Mesothelial cell of epicardium (in vitro differentiated cells): ENCODE measurements at places on chromosomes 7 and 10. TPM values are rescaled to one million over a fixed set of nuclear protein-coding genes. Genes with fewer than 3 reads are reported as not detected.

GRCh38 chr10:23606456-23606855 lies 167.6 kb downstream of the OTUD1 start:
- peaks cover 19% of the 10 kb centered on the region for H3K27me3 ChIP-seq
- H3K27ac ChIP-seq = no peak overlapping the region
- peaks cover 3% of the 10 kb centered on the region for H3K4me1 ChIP-seq
- no peak overlapping the region for H3K4me3 ChIP-seq

The ASIC3 gene
- total RNA-seq = 6.1 to 7.9 TPM (median 7.2 TPM) in 3 replicates

The TACR2 gene
- total RNA-seq = not detected in 3 replicates

The HOXA5 gene
- 128 to 133 TPM (median 133 TPM) in 3 replicates for total RNA-seq

DNA sequence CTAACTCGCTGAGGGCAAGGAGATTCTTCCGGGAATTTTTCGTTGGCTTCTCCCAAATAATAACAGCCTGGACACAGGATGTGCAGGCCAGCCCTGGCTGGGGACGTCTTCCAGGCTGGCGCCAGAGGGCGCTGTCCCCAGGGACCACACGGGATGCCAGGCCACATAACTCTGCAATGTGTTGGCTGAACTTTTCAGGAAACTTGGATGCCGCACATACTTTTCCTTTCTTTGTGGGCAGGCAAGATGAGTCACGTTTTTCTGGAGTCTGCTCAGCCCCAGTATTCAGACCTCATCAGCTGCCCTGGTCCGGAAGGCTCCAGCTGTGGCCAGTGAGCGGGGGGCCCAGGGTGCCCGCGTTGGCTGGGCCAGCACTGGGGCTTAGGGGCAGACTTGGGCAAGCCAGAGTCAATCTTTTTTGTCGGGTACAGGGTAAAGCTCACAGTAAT lies 122.7 kb downstream of the PRKAG2 start:
- H3K4me3 ChIP-seq = no peak overlapping the region
- DNase-seq = peak; percentile 87
- H3K36me3 ChIP-seq = no peaks in the 10 kb centered on the region
- H3K27me3 ChIP-seq = no peaks in the 10 kb centered on the region
- H3K4me1 ChIP-seq = peaks cover 53% of the 10 kb centered on the region

- H3K27me3 ChIP-seq = no peaks in the 10 kb centered on the region
- H3K4me3 ChIP-seq = no peak overlapping the region
- DNase-seq = no peak
- peak overlapping the region; percentile 78 for H3K27ac ChIP-seq
Observed at GRCh38 chr10:34178756-34179155, 636.3 kb downstream of the PARD3 start.

- H3K27ac ChIP-seq = peak overlapping the region; percentile 79
- DNase-seq = no peak
- no peaks in the 10 kb centered on the region for H3K36me3 ChIP-seq
- H3K4me1 ChIP-seq = peaks cover 26% of the 10 kb centered on the region
- no peak overlapping the region for H3K4me3 ChIP-seq
Observed at GRCh38 chr7:79529214-79529880, 75.9 kb upstream of the MAGI2 start.

The CPA2 gene
- total RNA-seq = 0.54 to 0.73 TPM (median 0.72 TPM) in 3 replicates

The DUS4L gene
- total RNA-seq = 10.8 to 14.1 TPM (median 12.8 TPM) in 3 replicates

The ELAPOR2 gene
- 46.3 to 55.2 TPM (median 54.2 TPM) in 3 replicates for total RNA-seq

DNA sequence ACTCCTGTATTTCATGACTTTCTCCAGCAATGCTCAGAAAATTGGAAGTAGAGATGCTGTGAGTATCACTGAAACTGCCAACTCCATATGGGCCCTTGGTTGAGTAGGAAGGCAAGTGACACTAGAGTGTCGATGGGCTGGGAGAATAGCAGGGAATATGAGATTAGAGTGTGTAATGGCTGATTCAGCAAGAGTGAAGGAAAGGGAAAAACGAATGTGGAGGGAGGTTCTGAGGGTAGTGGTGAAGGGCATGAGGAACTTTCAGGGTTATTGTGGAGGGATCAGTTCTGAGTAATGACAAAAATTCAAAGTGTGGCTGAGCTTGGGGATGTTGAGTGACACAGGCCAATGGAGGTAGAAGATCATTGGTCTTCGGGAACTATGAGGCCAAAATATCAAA lies 49.0 kb upstream of the PCGF5 start:
- H3K4me3 ChIP-seq = no peak overlapping the region
- H3K27me3 ChIP-seq = peaks cover 17% of the 10 kb centered on the region
- DNase-seq = no peak
- H3K4me1 ChIP-seq = peaks cover 5% of the 10 kb centered on the region
- H3K36me3 ChIP-seq = peaks cover 7% of the 10 kb centered on the region
- H3K27ac ChIP-seq = no peak overlapping the region

- H3K4me1 ChIP-seq = peaks cover 5% of the 10 kb centered on the region
- no peaks in the 10 kb centered on the region for H3K36me3 ChIP-seq
- no peak overlapping the region for H3K4me3 ChIP-seq
- no peak overlapping the region for H3K27ac ChIP-seq
Observed at GRCh38 chr7:1323178-1324027, 90.7 kb downstream of the UNCX start.

DNA sequence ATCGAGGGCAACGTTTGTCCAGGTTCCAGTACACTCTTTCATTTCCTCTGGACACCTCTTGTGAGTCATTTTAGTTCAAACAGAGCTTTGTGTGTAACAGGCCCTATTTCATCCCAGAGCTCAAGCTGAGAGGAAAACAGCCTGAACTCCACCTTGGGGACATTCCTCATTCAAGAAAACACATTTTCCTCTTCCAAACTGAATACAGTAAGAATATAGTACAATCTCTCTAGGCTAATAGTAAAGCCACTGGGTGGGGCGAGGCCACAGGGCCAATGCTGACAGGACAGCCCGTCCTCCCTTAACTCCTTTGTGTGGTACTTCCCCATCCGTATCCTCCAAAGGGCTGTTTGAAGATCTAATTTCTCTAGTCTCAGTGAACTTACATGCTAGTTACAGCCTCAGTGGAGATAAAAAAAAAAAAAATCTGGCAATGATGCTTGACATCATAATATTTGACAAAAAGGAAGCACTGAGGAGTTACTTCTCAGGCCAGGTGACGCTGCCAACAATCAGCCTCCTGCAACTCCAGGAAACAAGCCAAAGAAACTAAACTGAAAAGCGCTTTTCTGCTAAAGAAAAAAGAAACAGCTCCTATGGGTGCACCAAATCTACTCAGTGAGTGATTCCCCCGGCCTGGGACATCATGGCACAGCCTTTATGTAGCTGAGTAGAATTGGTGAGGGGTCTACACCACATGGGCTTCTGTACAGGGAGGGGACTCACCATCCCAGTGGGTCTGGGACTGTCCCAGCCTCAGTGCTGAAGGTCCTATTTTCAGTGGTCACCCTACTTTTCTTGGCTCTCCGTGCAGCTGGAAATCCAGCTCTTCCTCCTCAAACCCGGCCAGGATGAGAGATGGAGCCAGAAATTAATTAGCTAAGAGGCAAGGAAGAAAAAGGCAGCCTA lies 238.2 kb upstream of the NEBL start:
- H3K36me3 ChIP-seq = no peaks in the 10 kb centered on the region
- no peak overlapping the region for H3K4me3 ChIP-seq
- H3K4me1 ChIP-seq = peaks cover 14% of the 10 kb centered on the region
- no peaks in the 10 kb centered on the region for H3K27me3 ChIP-seq
- no peak overlapping the region for H3K27ac ChIP-seq
- DNase-seq = no peak

DNA sequence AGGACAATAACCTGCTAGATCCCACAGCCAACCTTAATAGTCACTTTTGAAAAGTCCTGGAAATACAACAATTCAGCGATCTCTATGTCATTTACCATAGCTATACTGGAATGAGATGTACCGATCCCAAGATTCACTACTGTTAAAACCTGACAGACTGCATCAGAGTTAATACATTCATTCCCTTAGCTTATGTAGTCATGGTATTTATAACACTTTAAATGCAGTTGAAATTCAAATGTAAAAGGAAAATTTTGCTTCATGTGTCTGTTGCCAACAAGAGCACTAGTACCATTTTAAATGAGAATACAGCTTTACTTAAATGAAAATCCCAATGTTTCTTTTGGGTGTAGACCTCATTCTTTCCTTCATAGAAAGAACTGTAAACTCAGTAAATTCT lies 11.1 kb upstream of the GGCT start:
- H3K4me3 ChIP-seq = no peak overlapping the region
- DNase-seq = no peak
- no peak overlapping the region for H3K27ac ChIP-seq
- H3K27me3 ChIP-seq = no peaks in the 10 kb centered on the region
- no peaks in the 10 kb centered on the region for H3K36me3 ChIP-seq

The PRKCQ gene
- 2.3 to 2.4 TPM (median 2.3 TPM) in 3 replicates for total RNA-seq

The GJD4 gene
- not detected in 3 replicates for total RNA-seq

GRCh38 chr7:133705596-133705995 lies 421.5 kb upstream of the LRGUK start:
- H3K27ac ChIP-seq = no peak overlapping the region
- H3K36me3 ChIP-seq = no peaks in the 10 kb centered on the region
- H3K4me3 ChIP-seq = no peak overlapping the region
- H3K27me3 ChIP-seq = no peaks in the 10 kb centered on the region
- peaks cover 5% of the 10 kb centered on the region for H3K4me1 ChIP-seq
- DNase-seq = no peak

- H3K27me3 ChIP-seq = no peaks in the 10 kb centered on the region
- no peaks in the 10 kb centered on the region for H3K4me1 ChIP-seq
Observed at GRCh38 chr7:33623267-33623666, 282.1 kb upstream of the BMPER start.

DNA sequence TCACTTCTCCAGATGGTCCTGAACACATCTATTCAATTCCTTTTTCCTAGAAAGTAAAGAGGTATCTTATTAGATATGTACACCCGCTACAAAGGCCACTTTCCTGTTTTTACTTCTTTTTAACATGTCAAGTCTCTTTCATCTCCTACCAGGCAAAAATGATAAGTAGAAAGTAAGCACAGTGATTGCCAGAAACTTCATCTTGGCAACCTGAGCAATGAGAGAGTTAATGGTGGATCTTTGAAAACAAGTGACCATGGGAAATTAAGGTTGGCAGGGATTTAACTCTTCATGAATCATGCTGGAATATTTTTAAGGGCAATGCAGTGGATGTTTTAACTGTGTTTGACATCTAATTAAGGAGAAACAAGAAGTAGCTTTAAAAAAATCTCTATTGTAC lies 2.7 kb downstream of the SEMA3A start:
- H3K4me1 ChIP-seq = peaks cover 57% of the 10 kb centered on the region
- peak overlapping the region; percentile 38 for H3K4me3 ChIP-seq
- H3K27me3 ChIP-seq = no peaks in the 10 kb centered on the region
- no peak for DNase-seq
- peak overlapping the region; percentile 32 for H3K27ac ChIP-seq

DNA sequence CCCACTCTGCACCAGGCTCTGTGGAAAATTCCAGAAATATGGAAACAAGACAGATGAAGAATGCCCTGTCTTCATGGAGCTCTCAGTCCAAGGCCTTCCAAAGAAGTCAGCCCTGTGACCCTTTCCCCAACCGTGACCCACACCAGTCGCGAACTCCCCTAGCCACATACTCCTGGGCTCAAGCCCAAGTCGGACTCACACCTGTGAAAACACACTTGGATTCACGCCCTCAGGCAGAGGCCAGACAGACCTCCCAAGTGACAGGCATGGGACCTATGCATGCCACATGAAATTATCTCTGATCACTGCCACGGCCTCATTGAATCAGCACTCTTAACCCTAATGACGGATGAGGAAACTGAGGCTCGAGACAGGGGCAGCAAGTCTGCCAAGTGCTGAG lies 42.5 kb downstream of the ZCCHC24 start:
- no peak for DNase-seq
- H3K4me3 ChIP-seq = no peak overlapping the region
- H3K27me3 ChIP-seq = no peaks in the 10 kb centered on the region
- peak overlapping the region; percentile 85 for H3K27ac ChIP-seq

The ZNF804B gene
- total RNA-seq = 0.38 to 0.66 TPM (median 0.47 TPM) in 3 replicates

The CPA1 gene
- 0.75 to 1.4 TPM (median 1.1 TPM) in 3 replicates for total RNA-seq

The MYH16 gene
- 0.09 TPM in 1 of 3 replicates, not detected in the others for total RNA-seq

GRCh38 chr7:133511708-133512107 lies 258.8 kb downstream of the EXOC4 start:
- no peaks in the 10 kb centered on the region for H3K27me3 ChIP-seq
- peaks cover 8% of the 10 kb centered on the region for H3K36me3 ChIP-seq

GRCh38 chr7:138825049-138825721 lies 27.2 kb upstream of the ATP6V0A4 start:
- DNase-seq = no peak
- H3K4me1 ChIP-seq = no peaks in the 10 kb centered on the region
- peaks cover 3% of the 10 kb centered on the region for H3K36me3 ChIP-seq
- no peak overlapping the region for H3K27ac ChIP-seq

GRCh38 chr7:69020536-69020935 lies 577.7 kb upstream of the AUTS2 start:
- peaks cover 4% of the 10 kb centered on the region for H3K36me3 ChIP-seq
- no peak overlapping the region for H3K27ac ChIP-seq
- no peaks in the 10 kb centered on the region for H3K4me1 ChIP-seq
- H3K27me3 ChIP-seq = no peaks in the 10 kb centered on the region

- H3K4me3 ChIP-seq = no peak overlapping the region
- no peak for DNase-seq
- peaks cover 66% of the 10 kb centered on the region for H3K27me3 ChIP-seq
- H3K27ac ChIP-seq = no peak overlapping the region
- no peaks in the 10 kb centered on the region for H3K36me3 ChIP-seq
Observed at GRCh38 chr7:157692460-157693011, 355.7 kb downstream of the DNAJB6 start.

DNA sequence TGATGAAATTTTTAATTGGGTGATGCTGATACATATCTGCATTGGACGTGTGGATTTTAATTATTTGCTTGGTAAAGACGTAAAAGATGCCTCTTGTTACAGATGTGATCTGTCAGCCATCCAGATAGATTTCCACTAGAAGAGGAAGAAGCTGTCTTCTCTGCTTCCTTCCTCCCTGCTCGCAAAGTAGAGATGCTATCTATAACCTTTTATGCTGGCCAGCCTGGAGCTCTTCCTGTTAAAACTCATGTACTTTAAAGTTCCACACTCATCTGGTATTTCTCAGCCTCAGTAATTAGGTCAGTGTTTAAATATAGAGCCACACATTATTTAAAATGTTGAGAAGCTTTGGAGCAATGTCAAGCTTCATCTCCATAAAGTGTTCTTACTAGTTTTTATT lies 51.2 kb upstream of the TMEM229A start:
- no peak overlapping the region for H3K4me3 ChIP-seq
- no peaks in the 10 kb centered on the region for H3K36me3 ChIP-seq
- H3K27me3 ChIP-seq = no peaks in the 10 kb centered on the region
- H3K4me1 ChIP-seq = peaks cover 24% of the 10 kb centered on the region
- DNase-seq = no peak
- H3K27ac ChIP-seq = peak overlapping the region; percentile 15

DNA sequence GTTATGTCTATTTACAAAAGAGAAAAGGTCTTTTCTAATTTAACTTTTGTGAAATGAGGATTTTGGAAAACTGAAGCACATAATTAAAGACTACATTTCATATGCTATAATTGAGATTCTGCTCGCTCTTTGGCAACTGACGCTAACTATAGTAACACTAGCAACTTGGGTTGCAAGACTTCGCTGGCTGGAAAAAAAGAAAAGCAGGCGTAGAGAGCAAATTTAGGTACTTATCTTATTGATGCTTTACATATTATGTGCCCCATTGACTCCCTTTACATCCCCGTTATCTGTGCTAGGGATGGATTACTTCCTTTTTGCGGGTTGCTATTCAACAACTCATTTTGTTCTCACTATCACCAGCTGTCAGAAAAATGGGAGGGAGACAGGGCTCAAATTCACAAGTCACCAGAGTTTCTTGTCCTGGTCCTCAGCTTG lies 10.5 kb downstream of the SEMA3C start:
- no peak overlapping the region for H3K4me3 ChIP-seq
- no peak for DNase-seq
- H3K27ac ChIP-seq = peak overlapping the region; percentile 37
